ENCODE measurements at places on chromosomes 3 and 15. TPM values are rescaled to one million over a fixed set of nuclear protein-coding genes. Genes with fewer than 3 reads are reported as not detected.

GRCh38 chr3:72383883-72384282, 464.4 kb downstream of the SHQ1 start:
- no peaks in the 10 kb centered on the region for H3K36me3 ChIP-seq
- H3K27me3 ChIP-seq, result no peaks in the 10 kb centered on the region
- no peak overlapping the region for H3K4me3 ChIP-seq
- no peak overlapping the region for H3K27ac ChIP-seq

DNA sequence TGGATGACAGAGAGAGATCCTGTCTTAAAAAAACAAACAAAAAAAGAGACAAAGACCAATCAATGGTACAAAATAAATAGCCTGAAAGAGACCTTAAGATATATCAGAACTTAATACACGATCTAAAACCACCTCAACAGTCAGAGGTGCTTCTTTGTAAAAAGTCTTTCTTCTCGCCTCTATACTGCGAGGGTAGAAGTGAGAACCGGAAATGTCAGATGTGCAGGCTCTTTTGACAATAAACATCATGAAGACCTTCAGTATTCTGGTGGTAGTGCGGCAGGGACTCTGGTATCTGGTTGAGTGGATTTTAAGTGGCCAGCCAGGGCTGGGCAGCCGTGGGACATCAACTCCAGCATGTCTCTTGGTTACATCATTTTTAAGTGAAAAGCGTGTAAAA, 30.0 kb downstream of the RUBCN start:
- peaks cover 7% of the 10 kb centered on the region for H3K36me3 ChIP-seq
- no peak overlapping the region for H3K27ac ChIP-seq
- peaks cover 1% of the 10 kb centered on the region for H3K4me1 ChIP-seq
- DNase-seq, result peak; percentile 6

DNA sequence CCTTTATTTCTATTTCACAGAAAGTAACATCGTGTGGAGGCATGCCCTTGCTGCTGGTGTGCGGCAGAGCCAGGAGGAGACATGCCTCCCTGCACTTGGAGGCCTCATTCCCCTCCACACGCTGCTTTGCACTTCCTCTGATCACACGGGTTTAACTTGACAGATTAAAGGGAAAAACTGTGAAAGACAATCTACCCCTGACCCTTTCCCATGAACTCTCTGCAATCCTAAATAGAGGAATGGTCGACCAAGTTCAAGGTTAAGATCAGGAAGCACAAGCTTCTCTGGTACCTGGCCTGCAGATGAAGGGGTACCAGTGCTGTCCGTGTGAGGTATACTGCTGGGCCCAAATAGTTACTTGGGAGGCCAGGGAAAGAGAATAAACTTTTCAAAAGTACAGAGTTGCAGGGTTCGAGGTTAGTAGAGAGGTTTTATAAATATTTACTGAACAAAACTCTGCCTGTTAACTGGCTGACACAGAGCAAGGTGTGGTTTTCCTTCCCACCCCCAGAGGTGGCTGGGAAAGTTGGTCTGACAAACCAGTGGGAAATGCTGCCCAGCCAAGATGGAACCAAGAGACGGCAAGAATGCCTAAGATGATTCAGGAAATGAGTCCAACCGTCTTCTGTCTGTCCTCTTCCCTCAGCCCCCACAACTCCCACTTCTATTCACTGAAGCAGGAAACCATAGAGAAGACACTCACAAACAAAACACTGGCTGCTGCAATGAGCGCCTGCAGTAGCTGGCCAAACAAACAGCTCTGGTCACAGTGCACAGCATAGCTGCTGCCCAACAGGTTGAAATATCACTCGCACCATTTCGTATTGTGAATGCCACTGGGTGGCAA, 79.6 kb downstream of the IGF2BP2 start:
- no peaks in the 10 kb centered on the region for H3K27me3 ChIP-seq
- H3K27ac ChIP-seq, result no peak overlapping the region
- H3K4me3 ChIP-seq, result no peak overlapping the region
- no peaks in the 10 kb centered on the region for H3K36me3 ChIP-seq

- no peaks in the 10 kb centered on the region for H3K36me3 ChIP-seq
- no peak overlapping the region for H3K27ac ChIP-seq
- no peak for DNase-seq
These were observed 48.0 kb downstream of the SMAD6 start for GRCh38 chr15:66749841-66750575.

DNA sequence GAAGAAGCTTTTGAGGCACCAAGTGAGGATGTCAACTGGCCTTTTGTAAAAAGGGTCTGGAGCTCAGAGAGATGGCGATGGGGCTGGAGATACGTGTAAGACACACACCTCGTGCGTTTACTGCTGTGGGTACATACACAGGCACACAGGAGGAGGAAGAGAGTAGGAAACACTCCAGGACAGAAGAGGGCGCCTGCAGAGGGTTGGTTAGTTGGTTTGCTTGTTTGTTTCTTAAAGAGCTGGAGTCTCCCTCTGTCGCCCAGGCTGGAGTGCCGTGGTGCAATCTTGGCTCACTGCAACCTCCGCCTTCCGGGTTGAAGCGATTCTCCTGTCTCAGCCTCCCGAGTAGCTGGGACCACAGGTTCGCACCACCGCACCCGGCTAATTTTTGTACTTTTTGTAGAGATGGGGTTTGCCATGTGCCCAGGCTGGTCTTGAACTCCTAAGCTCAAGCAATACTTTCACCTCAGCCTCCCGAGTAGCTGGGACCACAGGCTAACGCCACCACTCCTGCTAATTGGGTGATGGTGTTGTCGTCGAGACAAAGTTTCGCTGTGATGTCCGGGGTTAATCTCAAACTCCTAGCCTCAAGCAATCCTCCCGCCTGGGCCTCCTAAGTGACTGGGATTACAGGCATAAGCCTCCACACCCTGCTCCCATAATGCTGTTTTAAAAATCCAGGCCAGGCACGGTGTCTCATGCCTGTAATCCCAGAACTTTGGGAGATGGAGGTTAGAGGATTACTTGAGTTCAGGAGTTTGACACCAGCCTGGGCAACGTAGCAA, 1.3 kb upstream of the PRR20G start:
- no peaks in the 10 kb centered on the region for H3K36me3 ChIP-seq
- H3K27ac ChIP-seq, result no peak overlapping the region
- peak; percentile 13 for DNase-seq
- H3K27me3 ChIP-seq, result no peaks in the 10 kb centered on the region

DNA sequence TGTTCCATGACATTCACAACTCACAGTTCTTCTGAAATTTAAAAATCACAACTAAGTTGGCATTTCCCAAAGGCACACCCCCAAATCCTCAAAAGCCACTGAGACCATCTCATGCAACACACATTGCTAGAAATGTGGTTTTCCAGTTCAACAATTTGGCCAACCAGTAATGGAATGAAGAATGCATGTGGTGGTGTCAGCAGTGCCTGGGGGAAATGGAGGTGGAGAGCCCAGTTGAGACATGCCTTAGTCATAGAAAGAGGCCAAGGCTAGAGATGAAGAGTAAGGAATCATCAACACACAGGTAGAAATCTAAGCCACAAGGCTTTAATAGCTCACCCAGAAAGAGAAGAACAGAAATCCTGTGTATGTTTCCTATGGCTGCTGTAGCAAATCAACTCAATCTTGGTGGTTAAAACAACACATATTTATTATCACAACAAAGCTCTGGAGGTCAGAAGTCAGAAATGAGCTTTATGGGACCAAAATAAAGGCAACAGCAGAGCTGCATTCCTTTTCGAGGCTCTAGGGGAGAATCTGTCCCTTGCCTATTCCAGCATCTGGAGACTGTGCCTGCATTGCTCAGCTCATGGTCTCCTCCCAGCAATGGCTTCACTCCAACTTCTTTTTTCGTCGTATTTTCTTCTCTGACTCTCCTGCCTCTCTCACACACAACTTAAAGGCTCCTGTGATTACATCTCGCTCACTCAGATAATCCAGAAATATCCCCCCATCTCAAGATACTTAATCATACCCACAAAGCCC, 54.0 kb downstream of the SNTN start:
- no peaks in the 10 kb centered on the region for H3K4me1 ChIP-seq
- no peaks in the 10 kb centered on the region for H3K36me3 ChIP-seq
- no peak overlapping the region for H3K27ac ChIP-seq
- no peak for DNase-seq

DNA sequence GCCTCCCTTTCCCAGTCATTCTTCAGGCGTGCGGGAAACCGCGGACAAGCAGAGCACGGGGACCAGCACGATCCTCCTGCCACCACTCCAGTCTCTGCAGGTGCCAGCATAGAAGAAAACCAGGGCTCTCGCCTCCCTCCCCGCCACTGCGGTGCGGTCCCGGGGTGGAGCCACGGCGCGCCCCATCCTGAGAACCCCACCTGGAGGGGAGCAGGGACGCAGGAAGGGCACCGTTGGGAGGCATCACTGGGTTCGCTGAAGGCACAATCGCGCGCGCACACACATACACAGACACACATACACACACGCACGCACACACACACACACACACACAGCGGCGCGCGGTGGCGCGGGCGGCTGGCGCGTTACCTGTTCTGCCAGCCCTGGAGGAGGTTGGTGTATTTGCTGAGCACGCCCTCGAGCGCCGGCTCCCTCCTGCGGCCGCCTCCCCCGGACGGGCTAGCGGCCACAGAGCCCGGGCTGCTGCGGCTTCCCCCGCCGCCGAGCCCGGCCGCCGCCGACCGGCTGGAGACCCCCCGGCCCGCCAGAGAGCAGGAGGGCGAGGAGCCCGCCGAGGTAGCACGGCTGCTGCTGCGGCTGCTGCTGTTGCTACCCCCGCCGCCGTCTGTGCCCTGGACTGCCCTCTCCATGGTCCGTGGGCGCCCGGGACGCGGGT, 394 bp downstream of the OSBPL10 start:
- H3K4me1 ChIP-seq, result no peaks in the 10 kb centered on the region
- no peaks in the 10 kb centered on the region for H3K27me3 ChIP-seq
- no peak for DNase-seq
- no peaks in the 10 kb centered on the region for H3K36me3 ChIP-seq
- H3K27ac ChIP-seq, result no peak overlapping the region

- no peaks in the 10 kb centered on the region for H3K27me3 ChIP-seq
- peak; percentile 38 for DNase-seq
- H3K36me3 ChIP-seq, result no peaks in the 10 kb centered on the region
- H3K4me3 ChIP-seq, result peak overlapping the region; percentile 55
- peaks cover 10% of the 10 kb centered on the region for H3K4me1 ChIP-seq
These were observed 134.4 kb downstream of the TMCO5A start for GRCh38 chr15:38068626-38069391.

GRCh38 chr3:189720736-189721417, 89.7 kb downstream of the TP63 start:
- H3K27me3 ChIP-seq, result no peaks in the 10 kb centered on the region
- no peaks in the 10 kb centered on the region for H3K36me3 ChIP-seq
- no peak overlapping the region for H3K4me3 ChIP-seq
- no peak overlapping the region for H3K27ac ChIP-seq
- DNase-seq, result peak; percentile 13
- no peaks in the 10 kb centered on the region for H3K4me1 ChIP-seq

- peaks cover 91% of the 10 kb centered on the region for H3K36me3 ChIP-seq
- no peak overlapping the region for H3K27ac ChIP-seq
- DNase-seq, result peak; percentile 53
- no peaks in the 10 kb centered on the region for H3K4me1 ChIP-seq
- no peak overlapping the region for H3K4me3 ChIP-seq
These were observed 28.0 kb downstream of the TFG start for GRCh38 chr3:100737334-100737733.

- H3K36me3 ChIP-seq, result no peaks in the 10 kb centered on the region
- peak overlapping the region; percentile 44 for H3K4me3 ChIP-seq
- peaks cover 46% of the 10 kb centered on the region for H3K4me1 ChIP-seq
- DNase-seq, result no peak
- peak overlapping the region; percentile 35 for H3K27ac ChIP-seq
- no peaks in the 10 kb centered on the region for H3K27me3 ChIP-seq
These were observed 126.8 kb downstream of the BDH1 start for GRCh38 chr3:197428952-197429351.

DNA sequence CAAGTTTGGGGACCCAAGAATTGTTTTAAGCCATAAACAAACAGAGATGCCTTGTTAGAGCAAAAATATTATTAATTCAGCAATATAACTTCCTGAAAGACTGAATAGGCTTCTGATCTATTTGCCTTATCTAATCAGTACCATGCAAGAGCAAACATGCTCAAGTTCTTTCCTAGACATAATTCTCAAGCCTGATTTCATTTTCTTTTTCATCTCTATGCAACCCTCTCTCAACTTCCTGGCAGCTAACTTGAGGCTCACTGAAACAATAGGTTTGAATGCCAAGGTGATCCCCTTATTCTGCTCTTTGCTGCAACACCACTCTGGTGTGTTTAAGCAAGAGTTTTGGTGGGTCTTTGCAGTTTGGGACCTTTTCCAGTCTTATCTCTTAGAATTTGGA, 230.9 kb upstream of the CD96 start:
- no peak for DNase-seq
- H3K36me3 ChIP-seq, result no peaks in the 10 kb centered on the region
- H3K27me3 ChIP-seq, result no peaks in the 10 kb centered on the region
- H3K4me1 ChIP-seq, result peaks cover 43% of the 10 kb centered on the region
- no peak overlapping the region for H3K4me3 ChIP-seq

- no peak overlapping the region for H3K27ac ChIP-seq
- no peaks in the 10 kb centered on the region for H3K4me1 ChIP-seq
- no peak for DNase-seq
- H3K36me3 ChIP-seq, result no peaks in the 10 kb centered on the region
- H3K27me3 ChIP-seq, result peaks cover 20% of the 10 kb centered on the region
These were observed 48.1 kb upstream of the THUMPD3 start for GRCh38 chr3:9314796-9315195.

- no peaks in the 10 kb centered on the region for H3K36me3 ChIP-seq
- DNase-seq, result no peak
- no peaks in the 10 kb centered on the region for H3K4me1 ChIP-seq
- H3K27ac ChIP-seq, result no peak overlapping the region
- H3K4me3 ChIP-seq, result no peak overlapping the region
These were observed 1062.9 kb upstream of the EPHA6 start for GRCh38 chr3:95751509-95751908.

GRCh38 chr3:25910997-25911396, 121.1 kb downstream of the OXSM start:
- H3K4me3 ChIP-seq, result no peak overlapping the region
- H3K27ac ChIP-seq, result no peak overlapping the region
- no peaks in the 10 kb centered on the region for H3K4me1 ChIP-seq
- peak; percentile 44 for DNase-seq
- no peaks in the 10 kb centered on the region for H3K36me3 ChIP-seq

DNA sequence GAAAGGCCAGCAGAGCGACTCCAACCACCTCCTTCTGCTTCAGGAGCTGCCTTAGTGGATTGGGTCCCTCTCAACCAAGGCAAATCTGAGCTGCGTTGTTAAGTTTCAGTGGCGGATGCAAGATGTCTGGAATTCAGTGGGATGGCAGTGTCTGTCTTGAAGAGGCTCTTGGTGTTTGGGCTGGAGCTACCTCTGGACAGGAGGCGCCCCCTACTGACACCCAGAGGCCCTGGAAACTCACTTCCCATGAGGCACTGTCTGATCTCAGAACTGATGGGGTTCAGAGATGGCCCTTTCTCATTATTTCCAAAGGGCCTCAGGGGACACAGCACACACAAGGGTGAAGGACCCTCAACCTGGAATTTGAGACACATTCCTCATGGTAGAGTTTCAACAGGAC, 6.0 kb upstream of the SLC28A1 start:
- no peaks in the 10 kb centered on the region for H3K36me3 ChIP-seq
- no peak overlapping the region for H3K4me3 ChIP-seq
- no peak overlapping the region for H3K27ac ChIP-seq
- peaks cover 7% of the 10 kb centered on the region for H3K4me1 ChIP-seq
- H3K27me3 ChIP-seq, result no peaks in the 10 kb centered on the region

Gene ARF4
- 180 TPM for total RNA-seq

Gene EIF4G1
- 304 TPM for total RNA-seq

Gene PYGO1
- total RNA-seq, result 22.0 TPM

Gene KCNAB1
- total RNA-seq, result not detected

Gene REC114
- not detected for total RNA-seq

Gene POPDC2
- 0.10 TPM for total RNA-seq

Gene FGF12
- not detected for total RNA-seq

Gene DPPA2
- total RNA-seq, result not detected

Gene SHF
- 22.9 TPM for total RNA-seq

Gene TIPIN
- 54.1 TPM for total RNA-seq
